ENCODE measurements at places on chromosomes 1 and 21.

GRCh38 chr1:12706061-12706460 lies 9.8 kb upstream of the AADACL3 start:
- DNase-seq = no peak

GRCh38 chr1:107110326-107110725 lies 30.5 kb upstream of the NTNG1 start:
- DNase-seq = no peak

DNA sequence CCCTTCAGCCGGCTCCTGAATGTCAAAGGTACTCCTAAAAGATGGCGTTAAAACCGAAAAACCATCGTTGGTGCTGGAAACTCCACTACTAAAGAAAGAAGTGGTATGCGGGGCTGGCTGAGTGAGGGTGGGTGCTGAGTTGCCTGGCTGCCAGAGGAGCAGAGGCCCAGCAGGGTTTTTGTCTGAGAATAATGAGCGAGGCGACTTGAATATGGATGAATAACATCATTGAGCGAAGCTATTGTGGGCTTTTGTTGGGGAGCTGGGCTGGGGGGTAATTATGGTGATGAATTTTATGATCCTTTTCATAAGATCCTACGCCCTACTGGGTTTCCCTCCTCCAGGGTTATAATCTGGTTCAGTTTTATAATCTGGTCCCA lies 2.0 kb downstream of the PDPN start:
- no peak for DNase-seq

DNA sequence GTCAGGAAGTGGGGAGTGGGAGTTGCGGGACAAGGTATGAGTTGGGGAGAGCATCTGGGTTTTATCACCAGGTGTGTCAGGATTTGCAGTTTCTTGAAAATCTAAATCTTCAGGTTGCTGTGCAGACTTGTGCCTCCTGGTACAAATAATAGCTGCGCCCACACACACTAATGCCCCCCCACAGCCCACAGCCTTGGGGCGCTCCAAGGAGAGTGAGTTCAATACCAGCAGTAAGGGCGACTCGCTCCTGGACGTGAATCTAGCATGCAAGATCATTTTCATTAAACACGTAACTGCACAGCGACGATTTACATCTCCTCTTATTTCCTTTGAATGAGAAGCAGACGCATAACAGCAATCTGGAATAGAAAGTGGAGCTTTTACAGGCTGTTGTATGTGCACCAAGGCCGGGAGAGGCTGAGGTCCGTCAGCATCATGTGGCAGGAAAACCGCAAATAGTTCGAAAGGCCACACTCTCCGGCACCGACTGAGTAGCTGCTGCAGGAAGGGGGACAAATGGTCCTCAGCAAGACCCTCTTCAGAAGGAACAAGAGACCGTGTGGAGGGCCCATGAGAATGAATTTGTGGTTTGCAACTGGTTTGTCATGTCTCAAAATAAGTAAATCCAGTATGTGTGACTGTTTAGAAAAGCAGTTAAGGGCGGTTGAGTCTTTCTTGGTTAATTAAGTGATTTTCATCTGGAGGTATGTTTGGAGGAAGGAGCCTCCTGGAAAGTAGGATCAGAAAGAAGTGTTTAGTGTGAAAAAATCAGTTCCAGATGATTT lies 439.5 kb downstream of the SMYD3 start:
- no peak for DNase-seq

Data from stimulated activated CD4-positive, alpha-beta T cell treated with anti-CD3 and anti-CD28 coated beads, TNF-alpha, amount 100 ng/mL, for 48 hours (primary cell).